ENCODE measurements at places on chromosomes 1 and 21.

DNA sequence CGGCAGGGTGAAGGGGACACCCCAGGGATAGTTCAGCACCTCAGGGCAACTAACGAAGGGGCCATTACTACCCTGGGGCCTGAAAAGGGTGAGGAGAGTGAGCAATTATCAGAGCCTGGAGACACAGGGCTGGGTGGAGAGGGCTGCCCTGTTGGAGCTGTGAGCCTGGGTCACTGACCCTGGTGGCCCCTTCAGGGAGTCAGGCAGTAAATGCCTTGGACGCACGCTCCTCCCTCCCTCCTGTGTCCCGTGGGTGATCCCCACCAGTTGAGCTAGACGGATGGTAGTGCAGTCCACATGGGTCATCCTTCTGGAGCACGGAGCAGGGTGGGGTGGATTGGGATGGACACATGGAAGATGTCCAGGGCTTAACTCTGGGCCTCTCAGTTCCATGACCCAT lies 305.3 kb downstream of the PTPRU start:
- no peak for DNase-seq

GRCh38 chr1:2472109-2472508 lies 4.0 kb upstream of the PLCH2 start:
- no peak for DNase-seq

GRCh38 chr1:74753104-74753503 lies 20.2 kb downstream of the TYW3 start:
- no peak for DNase-seq

DNA sequence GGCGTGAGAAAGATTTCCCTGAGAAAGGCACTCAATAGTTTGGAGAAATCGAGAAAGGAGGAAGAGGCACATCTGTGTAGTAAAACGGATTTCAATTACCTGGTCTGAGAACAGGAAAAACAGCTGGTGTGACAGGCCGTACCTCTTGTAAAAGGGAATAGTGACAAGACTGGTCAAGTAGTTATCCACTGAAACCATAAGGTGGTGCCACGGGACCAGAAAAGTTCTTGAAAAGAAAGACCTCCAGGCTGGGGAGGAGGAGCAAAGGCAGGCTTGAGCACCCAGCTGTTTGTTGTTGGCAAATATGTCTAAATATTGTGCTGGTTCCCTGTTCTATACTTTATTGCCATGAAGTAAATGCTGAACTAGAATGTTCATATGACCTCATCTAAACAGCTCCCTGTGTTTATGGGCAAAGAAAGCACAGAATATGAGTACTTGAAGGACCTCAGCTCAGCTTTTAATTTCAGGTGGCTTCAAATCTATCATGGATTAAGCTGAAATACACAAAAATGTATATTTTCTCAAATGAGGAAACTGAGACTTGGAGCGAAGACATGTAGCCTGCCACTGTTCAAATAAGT lies 4.0 kb downstream of the HAO2 start:
- DNase-seq: peak; percentile 55

DNA sequence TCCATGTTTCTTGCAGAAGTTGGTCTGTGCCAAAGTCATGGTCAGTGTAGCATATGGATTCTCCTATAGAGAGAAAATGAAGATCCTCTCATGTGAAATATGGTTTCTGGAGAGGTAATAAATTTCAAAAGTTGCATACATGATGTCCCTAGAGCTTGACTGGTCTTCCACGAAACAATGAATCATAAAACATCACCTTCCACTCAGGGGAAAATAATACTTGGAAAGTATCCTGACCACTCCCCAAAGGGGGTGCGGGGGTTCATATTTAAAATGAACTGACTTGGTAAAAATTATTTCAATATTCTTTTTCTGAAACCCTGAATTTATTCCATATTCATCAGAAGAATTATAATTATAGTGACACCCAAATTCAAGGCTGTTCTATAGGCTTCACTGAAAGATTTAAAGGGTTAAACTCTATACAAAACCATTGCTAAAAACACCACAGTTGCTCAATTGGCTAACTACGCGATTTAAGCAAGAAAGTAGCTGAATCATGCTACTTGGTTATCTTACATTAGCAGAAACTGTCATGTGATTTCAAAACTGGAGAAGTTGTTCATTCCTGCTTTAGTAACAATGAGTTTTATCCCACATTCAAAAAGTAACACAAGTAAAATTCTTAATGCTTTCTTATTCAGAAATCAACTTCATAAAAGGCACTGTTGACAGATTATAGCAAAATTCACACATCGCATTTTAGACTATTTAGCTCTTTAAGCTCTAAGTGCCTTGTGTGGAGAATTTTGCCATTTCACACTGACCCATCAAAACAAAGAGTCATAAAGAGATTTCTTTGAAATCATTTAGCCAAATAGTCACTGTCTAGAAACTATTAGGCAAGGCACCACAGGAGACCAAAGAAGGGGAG lies 5.3 kb downstream of the CREG1 start:
- no peak for DNase-seq

GRCh38 chr1:168824418-168825065 lies 95.5 kb upstream of the DPT start:
- no peak for DNase-seq

DNA sequence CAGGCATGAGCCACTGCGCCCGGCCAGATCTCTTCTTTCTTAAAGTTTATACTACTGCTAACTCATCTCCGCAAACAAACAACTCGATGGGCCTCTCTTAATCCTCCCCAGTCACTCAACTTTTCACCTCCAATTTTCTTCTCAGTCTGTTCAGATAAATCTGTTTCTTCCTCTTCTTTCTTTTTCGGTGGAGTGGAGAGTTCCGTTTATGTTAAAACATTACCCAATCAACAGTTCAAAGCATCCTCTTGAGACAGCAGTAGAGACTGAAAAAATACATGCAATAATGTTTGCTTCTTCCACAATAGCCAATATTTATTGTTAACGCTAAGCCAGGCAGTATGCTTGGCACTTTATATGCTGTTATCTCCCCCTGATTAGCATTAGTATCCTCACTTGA lies 1.4 kb upstream of the ANKRD13C start:
- DNase-seq: no peak

GRCh38 chr1:228691926-228692325 lies 43.4 kb upstream of the RHOU start:
- peak; percentile 27 for DNase-seq

DNA sequence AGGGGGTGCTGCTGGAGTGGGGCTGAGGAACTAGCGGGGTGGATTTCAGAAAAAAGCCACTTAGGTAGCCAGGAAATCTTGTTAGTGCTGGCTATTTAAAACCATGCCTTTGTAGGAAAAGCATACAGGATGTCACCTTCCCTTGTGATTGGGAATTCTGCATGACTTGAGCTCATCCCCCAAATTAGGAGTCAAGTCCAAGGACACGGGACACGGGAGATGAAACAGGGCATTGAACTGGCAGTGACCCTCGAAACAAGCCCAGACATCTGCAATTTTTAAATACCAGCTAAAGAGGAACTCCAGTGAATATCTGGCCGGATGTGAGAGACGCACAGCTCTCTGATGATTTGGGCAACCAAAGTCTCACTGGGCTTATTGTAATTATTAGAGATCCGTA lies 32.8 kb downstream of the C2CD2 start:
- DNase-seq: no peak

GRCh38 chr21:35048183-35048601 lies 910 bp downstream of the RUNX1 start:
- DNase-seq: no peak

- DNase-seq: peak; percentile 59
These were observed 388.6 kb upstream of the NEGR1 start for GRCh38 chr1:72670902-72671301.

DNA sequence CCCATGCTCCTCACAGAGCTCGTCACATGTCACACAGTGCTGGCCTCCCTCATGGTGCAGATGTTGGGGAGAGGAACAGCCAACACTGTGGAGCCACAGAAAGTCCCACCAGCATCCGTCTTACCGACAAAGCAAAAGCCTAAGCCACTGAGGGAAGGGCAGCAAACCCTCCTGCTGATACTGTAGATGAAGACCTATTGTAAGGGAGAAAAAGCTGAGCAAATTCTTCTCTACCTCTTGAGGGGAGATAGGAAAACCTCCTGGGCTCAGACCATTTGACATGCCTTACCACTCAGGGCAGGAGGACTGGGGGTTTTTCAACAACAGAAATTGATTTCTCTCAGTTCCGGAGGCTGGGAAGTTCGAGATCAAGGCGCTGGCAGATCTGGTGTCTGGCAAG lies 95.9 kb downstream of the WDR64 start:
- no peak for DNase-seq

DNA sequence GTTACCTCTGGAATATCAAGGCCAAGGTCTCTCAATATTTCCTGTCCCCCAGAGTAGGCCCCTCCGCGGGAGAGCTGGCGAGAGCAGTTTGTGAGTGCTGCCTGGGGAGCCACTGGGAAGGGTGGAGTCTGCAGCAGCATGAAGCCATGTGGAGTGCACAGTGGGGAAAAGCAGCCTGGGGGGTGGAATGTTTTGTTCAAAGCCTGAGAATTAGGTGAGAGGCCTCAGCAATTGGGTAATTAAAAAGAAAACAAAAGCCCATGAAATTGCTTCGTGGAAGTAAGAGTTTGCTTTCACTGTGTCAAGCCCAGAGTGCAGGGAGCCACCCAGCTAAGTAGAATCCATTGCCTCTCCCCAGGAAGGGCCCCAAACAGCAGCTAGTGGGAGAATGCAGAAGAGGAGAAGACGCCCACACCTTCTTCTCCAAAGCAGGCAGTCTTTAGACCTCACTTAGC lies 30.2 kb upstream of the DISC1 start:
- peak; percentile 72 for DNase-seq

DNA sequence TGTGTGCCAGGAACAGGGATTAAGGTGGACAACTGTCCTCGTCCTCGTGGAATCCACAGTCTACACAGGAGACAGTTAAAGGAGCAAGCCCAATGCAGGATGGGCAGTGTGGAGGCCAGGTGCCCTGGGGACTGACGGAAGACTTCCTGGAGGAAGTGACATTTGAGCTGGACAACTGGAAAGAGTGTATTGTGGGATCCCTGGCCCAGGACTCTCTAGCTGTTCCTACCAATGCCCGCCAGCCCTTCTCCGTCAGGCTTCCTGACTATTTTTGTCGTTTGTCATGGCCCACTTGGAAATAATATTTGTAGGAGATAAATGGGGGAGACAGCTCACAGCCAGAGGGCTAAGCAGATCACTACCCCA lies 235.3 kb downstream of the TOMM20 start:
- no peak for DNase-seq
